LHCN-M2 (cell line): ENCODE measurements at places on chromosomes 12 and 14. TPM values are rescaled to one million over a fixed set of nuclear protein-coding genes. Genes with fewer than 3 reads are reported as not detected.

GRCh38 chr12:49000346-49000745, 1.2 kb upstream of the DDN start:
- DNase-seq = no peak

GRCh38 chr12:124766727-124767065, 97.0 kb downstream of the SCARB1 start:
- DNase-seq = no peak

GRCh38 chr14:33611405-33612196, 339.3 kb downstream of the EGLN3 start:
- no peak for DNase-seq

DNA sequence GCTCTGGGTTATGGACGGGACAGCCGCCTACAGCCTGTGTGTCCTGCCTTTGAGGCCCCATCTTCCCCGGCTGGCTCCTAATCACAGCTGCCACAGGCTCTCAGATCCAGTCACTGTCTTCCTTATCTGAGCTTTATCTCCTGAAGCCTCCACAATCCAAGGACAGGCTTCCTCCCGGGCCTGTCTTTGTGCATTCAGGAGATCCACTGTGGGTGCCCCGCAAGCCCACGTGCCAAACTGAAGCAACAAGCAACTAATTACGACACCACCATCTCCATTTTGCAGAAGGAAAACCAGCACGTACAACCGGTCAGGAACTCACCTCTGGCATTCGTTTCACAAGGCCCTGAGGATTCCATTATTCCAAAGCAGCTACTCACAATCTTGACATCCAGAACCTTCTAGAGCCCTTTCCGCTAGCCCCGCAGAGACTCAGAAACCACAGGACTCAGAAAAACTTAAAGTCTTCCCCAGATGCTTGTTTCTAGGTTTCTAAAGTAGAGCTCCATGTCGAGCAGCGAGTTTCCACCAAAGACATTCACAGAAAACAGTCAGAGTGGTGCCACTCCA, 14.0 kb downstream of the SYNE3 start:
- DNase-seq = no peak

DNA sequence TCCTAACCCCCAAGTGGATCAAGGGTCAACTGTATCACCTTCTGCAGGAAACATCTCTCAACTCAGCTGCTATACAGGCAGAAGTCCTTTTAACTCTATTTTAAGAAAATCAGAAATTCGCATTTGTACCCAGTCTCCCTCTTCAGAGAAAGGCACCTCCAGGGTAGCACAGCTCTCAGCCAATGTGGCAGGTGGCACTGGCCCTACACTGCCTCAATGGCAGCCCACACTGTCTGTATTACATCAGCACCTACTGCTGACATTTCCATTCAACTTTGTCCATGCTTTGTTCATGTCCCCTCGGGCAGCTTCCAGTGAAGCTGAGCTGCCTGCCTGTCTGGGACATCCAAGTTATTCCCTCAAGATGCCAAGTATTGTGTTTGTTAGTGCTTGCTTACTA, 8.8 kb downstream of the SPTSSA start:
- DNase-seq = no peak

- DNase-seq = no peak
These were observed 439.9 kb downstream of the EGLN3 start for GRCh38 chr14:33510991-33511390.

DNA sequence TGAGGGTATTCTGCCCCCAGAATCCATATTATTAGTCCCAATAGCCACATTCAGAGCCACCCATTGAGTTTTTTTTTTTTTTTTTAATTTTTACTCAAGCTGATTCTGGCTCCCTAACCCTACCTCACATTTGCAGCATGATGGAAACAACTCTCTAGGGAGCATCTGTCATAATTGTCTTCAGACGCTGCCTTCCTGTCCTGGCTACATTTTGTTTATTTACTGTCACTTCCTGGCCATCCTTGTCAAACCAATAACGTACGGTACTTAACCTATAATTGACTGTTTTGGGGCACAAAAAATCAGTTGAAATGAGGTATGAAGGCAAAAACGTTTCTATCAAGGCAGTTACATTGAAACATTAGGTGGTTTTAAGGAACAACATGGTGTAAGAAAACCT, 2.1 kb downstream of the GLIPR1 start:
- DNase-seq = peak; percentile 31

- DNase-seq = no peak
These were observed 2.2 kb downstream of the PRMT8 start for GRCh38 chr12:3493043-3493858.

DNA sequence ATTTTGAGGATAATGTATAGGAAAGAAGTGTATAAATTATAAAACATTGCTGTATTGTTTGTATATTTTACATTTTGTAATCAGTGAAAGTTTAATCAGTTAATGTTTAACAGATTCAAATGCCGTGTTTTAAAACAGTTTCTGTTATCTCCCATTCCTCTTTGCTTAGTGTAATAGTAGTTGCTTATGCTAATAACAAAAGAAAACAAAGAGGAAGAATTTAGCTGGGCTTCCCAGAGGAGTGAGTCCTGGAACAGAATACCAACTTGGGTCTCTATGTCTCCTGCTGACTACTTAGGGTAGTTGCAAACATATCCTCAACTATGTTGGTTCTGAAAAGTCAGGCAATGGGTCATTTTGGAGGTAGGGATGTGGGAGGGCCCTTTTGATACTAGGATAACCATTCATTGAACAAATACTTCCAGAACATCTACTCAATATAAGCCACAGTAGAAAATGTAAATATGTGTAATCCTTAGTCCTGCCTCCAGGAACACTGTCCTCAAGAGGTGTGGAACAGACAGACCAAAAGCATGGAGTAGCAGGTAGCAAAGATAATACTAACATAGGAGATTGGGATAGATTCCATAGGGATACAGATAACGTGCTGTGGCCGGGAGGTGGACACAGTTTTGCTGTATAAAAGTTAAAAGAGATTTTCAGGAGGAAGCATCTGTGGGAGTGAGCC, 36.1 kb upstream of the EVL start:
- no peak for DNase-seq

DNA sequence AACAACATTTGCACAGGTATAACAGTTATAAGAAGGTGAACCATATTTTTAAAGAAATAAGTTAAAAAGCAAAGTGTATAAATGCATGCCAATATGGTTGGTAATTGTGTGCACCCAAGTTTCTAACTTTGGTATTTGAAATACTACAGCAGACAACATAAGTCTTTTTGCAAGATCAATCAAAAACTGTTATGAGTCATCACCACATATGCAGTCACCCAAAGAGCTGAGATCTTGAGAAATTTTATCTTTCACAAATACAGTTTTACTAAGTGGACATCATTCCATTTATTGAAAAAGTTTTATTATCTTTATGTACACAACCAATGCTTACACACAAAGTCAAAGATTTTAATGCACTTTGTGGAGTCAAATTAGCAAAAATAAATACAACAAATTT, 7.0 kb upstream of the ACSS3 start:
- no peak for DNase-seq

DNA sequence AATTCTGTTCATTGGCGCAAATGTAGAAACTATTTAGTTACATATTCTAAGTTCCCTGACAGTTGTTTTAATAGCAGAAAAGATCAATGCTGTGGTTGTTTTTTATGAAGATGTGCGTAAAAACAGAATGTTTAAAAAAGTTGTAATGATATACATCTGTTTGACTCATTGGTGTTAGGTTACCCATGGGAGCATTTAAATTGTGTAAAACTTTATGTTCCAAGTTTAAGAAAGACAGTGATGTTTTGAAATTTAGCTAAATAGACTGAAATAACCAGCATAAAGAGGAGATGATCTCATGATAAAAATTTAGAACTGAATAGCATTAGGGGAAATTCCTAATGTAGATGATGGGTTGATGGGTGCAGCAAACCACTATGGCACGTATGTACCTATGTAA, 3.6 kb downstream of the PELI2 start:
- DNase-seq = no peak

GRCh38 chr12:109291117-109291516, 18.0 kb downstream of the FOXN4 start:
- no peak for DNase-seq

DNA sequence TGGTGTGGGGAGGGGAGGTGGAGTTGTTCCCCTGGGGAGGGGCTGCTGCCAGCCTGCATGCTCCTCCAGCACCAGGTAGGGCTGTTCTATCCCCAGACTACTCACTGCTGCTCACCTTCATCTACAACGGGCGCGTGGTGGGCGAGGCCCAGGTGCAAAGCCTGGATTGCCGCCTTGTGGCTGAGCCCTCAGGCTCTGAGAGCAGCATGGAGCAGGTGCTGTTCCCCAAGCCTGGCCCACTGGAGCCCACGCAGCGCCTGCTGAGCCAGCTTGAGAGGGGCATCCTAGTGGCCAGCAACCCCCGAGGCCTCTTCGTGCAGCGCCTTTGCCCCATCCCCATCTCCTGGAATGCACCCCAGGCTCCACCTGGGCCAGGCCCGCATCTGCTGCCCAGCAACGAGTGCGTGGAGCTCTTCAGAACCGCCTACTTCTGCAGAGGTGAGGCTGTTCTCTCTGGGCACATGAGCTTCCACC, 3.5 kb downstream of the IRF9 start:
- DNase-seq = no peak

DNA sequence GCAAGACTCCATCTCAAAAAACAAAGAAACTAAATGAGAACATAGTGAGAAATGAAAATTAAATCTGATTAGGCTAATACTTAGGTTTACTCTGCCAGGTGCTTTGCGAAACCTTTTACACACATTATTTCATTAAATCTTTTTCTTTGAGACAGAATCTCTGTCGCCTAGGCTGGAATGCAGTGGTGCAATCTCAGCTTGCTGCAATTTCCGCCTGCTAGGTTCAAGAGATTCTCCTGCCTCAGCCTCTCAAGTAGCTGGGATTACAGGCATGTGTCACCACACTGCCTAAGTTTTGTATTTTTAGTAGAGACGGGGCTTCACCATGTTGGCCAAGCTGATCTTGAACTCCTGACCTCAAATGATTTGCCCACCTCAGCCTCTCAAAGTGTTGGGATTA, 21.9 kb upstream of the EEA1 start:
- DNase-seq = no peak

GRCh38 chr14:97359341-97359740, 562.2 kb downstream of the VRK1 start:
- DNase-seq = no peak

GRCh38 chr12:131499864-131500190, 211.1 kb upstream of the SFSWAP start:
- DNase-seq = no peak

- peak; percentile 58 for DNase-seq
These were observed 38.8 kb downstream of the SLC15A5 start for GRCh38 chr12:16238661-16239060.

DNA sequence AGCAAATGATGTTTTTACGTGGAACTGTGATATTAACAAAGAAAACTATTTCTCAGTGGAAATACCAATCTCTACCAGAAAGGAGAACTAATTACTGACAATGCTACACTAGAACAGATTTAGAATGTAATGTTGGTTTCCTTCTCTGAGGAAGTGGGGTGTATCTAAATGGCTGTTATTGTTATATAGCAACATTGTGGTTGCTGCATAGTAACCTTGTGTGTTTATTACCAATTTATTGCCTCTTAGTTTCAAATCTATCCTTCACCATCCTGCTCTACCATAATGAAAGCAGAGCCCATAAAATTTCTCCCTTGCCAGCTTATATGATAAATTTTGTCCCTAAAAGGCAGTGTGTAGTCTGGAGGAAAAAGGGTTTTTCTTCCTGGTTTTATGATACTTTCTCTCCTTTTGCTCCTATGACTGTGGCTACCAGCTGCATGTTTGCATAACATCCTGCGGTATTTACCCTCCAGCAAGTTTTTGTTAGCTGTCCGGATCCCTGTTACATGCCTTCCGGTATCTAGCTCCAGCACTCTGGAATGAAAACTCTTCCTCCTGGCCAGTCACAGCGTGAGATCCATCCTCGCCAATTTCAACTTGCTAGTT, 5.7 kb upstream of the KLRK1 start:
- peak; percentile 94 for DNase-seq

DNA sequence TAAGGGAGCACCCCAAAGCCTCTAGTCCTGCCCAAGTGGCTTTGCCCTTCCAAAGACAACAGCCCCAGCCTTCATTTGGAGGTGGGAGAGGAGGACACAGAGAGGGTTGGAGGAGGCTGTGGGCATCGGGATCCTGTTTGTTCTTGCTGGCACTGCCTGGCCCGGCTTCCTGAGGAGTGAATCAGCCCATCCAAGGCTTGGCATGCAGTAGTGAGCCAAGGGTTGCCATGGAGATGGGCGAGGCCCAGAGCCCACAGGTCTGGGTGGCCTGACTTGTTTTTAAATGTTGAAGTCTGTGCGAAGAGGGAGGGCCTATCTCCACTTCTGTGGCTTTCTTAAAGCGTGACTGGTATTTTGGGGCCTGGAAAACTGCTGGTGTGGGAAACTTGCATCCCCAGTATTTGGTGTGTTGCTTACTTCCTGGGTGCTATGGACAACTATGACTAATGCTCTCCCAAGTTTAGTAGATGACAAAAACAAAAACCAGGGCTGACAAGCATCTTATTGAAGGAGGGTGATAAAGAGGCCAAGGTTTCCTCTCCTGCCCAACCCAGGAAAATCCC, 15.8 kb downstream of the CD9 start:
- peak; percentile 99 for DNase-seq

GRCh38 chr14:105665247-105665950, 139.0 kb downstream of the TMEM121 start:
- no peak for DNase-seq

DNA sequence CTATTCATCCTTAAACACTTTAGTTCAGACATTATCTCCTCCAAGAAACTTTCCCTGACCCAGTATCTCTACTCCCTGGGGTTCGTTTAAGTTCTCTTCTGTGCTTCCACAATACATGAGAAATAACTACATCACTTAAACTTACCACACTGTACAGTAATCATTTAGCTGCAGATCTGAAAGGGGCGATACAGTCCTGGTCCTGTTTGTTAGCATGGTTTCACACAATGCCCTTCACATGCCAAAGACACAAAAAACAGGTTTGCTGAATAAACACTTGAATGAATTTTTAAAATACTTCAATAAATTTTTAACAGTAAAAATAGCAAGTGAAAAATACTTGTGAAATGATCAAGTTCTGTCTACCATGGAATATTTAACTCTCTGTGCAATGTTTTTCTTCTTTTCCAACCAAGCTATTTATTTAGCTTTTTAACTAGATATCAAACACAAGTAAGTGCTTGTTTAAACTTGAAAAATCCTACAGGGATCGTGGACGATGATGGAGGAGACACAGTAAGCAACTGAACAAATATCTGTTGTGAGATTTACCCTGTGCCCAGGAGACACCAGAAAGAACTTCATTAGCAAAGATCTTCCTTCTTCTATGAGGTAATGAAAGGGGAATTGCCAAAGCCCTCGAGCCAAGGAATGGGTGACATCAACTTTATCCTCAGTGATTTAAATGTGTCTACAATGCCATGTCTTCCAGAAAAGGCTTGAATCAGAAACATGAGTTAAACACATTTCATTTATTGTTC, 255.6 kb upstream of the GRIP1 start:
- DNase-seq = no peak

Gene PNN
- 27.5 and 32.2 TPM in 2 replicates for total RNA-seq

Gene IPO8
- total RNA-seq = 24.4 and 35.6 TPM in 2 replicates

Gene EPYC
- total RNA-seq = not detected in 2 replicates

Gene DCP1B
- total RNA-seq = 17.2 and 20.8 TPM in 2 replicates

Gene SPIC
- not detected in 2 replicates for total RNA-seq

Gene TAS2R19
- total RNA-seq = 0.75 and 1.9 TPM in 2 replicates

Gene SLC5A8
- total RNA-seq = not detected in 2 replicates

Gene AQP5
- 0.11 TPM in 1 of 2 replicates, not detected in the other for total RNA-seq

Gene KRT79
- total RNA-seq = not detected in 2 replicates
